ENCODE measurements at places on chromosomes 12 and 14.
A peak's percentile ranks its signal among the peaks of the same experiment; 100 is the strongest.

- no peak for DNase-seq
Measured at GRCh38 chr12:124835656-124836410, 27.8 kb downstream of the SCARB1 start.

DNA sequence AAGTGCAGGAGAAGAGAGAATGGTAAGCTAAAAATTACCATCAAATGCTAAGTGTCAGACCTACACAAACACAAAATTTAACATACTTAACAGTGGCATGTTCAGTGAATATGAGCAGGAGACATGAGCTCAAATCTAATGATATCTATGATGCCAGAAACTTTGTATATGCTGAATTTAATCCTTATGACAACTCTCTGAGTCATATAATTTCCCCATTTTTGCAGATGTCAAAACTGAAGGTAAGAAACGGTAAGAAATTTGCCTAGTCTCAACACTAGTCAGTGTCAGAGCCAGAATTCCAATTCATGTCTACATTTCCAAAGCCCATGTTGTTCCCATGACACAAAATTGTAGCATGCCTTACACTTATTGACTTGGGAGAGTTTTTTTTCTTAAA is 375.8 kb downstream of the APAF1 start:
- no peak for DNase-seq

- no peak for DNase-seq
Measured at GRCh38 chr14:30520536-30520935, 38.4 kb upstream of the G2E3 start.

- no peak for DNase-seq
Measured at GRCh38 chr14:71693381-71693780, 238.8 kb upstream of the RGS6 start.

GRCh38 chr14:68761391-68761790 is 31.5 kb downstream of the ZFP36L1 start:
- no peak for DNase-seq

DNA sequence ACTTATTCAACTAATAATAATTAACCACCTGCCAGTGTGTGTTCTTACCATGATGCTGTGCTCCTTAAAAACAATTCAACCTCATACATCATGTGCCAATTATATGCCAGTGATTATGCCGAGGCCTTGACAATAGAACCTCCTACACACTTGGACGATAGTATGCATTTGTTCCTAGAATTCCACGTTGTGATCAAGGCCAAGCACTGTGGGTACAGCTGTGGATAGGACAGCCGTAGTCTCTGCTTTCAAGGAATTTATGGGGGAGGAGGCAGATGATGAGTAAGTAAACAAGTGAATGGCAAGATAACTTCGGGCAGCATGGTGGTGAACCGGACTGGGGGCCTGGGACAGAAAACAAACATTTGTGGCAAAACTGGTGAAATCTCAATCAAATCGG is 18.0 kb upstream of the MYO1H start:
- DNase-seq: no peak

- DNase-seq: no peak
Measured at GRCh38 chr12:29735604-29736003, 48.1 kb downstream of the TMTC1 start.

DNA sequence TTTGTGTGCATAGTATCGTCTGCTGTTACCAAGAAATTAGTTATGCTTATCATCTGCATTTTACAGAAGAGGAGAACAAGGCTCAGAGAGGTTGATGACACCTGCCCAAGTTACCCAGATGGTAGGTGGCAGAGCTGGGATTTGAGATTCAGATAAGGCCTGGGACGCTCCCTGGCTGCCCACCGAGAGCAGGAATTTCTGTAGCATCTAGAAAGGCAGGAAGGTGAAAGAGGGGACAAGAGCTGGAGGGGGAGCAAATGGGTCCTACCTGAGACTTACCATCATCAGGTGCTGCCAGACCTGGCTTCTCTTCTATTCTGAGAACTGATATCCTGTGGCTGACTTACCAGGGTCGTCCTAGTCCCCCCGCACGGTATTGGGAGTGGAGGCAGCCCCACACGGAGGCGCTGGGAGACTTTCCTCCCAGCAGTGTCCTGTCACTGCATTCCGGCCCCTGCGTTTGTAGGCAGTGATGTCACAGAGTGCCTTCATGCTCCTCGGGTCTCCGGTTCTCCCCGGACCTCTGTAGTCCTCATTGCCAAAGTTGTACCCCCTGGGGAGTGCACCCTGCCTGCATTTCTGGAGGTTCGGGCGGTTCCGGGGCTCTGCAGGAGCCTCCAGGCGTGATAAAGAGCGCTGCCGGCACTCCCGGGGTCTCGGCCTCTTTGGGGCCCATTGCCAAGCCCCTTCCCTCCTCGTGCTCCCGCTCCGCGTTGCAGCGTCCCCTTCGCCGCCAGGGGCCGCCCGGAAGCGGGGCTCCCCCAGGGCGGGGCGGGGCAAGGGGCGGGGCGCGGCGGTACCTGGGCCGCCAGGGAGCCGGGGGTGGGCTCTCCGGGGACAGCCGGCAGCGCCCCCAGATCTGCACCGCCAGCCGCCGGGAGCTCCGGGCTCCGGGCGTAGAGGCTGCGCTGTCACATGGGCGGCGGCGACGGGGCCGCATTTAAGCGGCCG is at the start of gene CABP1:
Gene CABP1, plus strand, starts transcription at position 856 of the 951 bp plus-strand sequence. Its CDS starts 60 bp downstream, at position 916.
- DNase-seq: peak; percentile 69

GRCh38 chr12:133156125-133156690 is 25.1 kb upstream of the ZNF268 start:
- DNase-seq: no peak

DNA sequence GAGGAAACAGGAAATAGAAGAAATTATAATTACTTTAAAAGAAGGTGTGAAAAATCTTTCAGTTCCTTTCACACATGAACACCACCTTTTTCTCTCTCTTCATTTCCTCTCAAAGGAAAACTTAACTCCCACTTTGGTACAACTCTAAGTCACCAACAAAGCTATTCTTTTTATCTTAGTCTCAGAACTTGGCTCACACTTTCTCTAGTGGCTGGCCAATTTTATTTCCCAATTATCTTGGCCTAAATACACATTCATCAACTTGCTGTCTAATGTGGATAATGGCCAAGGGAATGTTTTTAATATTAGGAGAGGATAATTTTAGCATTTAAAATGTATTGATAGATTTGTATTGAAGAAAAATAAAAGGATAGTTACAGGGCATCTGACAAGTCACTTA is 64.5 kb upstream of the NAV3 start:
- DNase-seq: no peak

GRCh38 chr12:118374126-118374725 is 1.5 kb upstream of the TAOK3 start:
- no peak for DNase-seq

GRCh38 chr12:101038289-101038871 is 171.7 kb downstream of the SLC5A8 start:
- DNase-seq: no peak

- no peak for DNase-seq
Measured at GRCh38 chr14:67418401-67419191, 6.6 kb upstream of the PLEK2 start.

DNA sequence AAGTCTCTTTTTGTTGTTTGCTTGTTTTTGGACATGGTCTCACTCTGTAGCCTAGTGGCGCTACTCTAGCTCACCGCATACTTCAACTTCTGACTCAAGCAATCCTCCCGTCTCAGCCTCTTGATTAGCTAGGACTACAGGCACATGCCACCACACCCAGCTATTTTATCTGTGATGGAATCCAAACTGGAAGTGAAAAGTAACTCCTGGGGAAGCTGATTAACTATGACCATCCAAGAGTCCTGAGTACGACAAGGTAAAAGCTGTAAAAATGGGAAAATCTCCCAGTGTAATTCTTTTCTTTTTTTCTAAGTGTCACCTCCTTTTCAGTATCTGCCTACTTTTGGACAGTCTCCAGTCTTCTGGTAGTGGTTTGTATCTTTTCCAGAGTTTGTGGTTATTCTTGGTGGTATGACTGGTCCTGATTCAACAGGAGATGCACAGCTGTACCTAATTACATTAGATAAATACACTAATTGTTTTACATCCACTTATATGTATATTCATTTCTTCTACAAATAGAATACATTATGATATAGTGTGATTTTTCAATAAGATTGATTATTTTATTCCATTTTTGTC is 97.8 kb downstream of the SLC6A15 start:
- no peak for DNase-seq

DNA sequence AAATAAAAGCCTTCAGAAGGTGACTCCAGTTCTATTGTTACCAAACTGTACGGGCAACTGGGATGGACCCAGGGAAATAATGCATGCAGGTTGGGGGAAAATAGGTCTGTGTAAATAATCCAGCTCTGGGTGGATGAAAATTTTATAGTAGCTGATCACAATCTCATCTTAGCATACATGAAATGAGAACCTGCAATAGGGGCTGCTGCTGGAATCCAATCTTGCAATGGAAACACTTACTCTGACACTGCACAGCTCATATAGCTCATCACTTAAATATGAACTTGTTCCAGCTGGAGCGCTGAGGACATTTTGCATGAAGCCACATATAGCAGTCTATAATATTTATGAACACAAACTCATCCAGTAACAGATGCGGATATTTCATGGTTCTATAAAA is 40.1 kb upstream of the GAS2L3 start:
- no peak for DNase-seq

- no peak for DNase-seq
Measured at GRCh38 chr14:92341791-92342190, 18.8 kb downstream of the SLC24A4 start.

- DNase-seq: no peak
Measured at GRCh38 chr14:77316872-77317301, 3.8 kb downstream of the POMT2 start.

GRCh38 chr12:77218278-77218677 is 152.9 kb upstream of the E2F7 start:
- DNase-seq: no peak

DNA sequence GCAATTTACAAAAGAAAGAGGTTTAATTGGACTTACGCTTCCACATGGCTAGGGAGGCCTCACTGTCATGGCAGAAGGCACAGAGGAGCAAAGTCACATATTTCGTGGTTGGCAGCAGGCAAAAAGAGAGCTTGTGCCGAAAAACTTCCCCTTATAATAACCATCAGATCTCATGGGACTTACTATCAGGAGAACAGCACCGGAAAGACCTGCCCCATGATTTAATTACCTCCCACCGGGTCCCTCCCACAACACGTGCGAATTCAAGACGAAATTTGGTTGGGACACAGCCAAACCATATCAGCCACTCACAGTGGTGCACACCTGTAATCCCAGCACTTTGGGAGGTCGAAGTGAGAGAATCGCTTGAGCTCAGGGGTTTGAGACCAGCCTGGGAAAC is 68.5 kb downstream of the FBXL14 start:
- DNase-seq: no peak

- DNase-seq: no peak
Measured at GRCh38 chr14:68574906-68575305, 218.0 kb downstream of the ZFP36L1 start.

GRCh38 chr14:104571246-104571645 is 8.3 kb upstream of the C14orf180 start:
- DNase-seq: no peak

DNA sequence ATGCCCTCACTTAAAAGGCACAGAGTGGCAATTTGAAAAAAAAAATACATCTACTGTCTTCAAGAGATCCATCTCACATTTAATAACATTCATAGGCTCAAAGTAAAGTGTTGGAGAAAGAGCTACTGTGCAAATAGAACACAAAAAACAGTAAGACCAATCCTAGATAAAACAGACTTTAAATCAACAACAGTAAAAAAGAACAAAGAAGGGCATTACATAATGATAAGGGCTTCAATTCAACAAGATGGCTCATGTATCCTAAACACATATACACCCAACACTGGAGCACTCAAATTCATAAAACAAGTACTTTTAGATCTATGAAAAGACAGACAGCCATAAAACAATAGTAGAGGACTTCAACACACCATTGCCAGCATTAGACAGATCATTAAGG is 93.6 kb upstream of the PCED1B start:
- DNase-seq: no peak

GRCh38 chr14:96512122-96512521 is 9.9 kb downstream of the PAPOLA start:
- DNase-seq: no peak

GRCh38 chr14:65198346-65198745 is 96.0 kb upstream of the MAX start:
- DNase-seq: no peak

DNA sequence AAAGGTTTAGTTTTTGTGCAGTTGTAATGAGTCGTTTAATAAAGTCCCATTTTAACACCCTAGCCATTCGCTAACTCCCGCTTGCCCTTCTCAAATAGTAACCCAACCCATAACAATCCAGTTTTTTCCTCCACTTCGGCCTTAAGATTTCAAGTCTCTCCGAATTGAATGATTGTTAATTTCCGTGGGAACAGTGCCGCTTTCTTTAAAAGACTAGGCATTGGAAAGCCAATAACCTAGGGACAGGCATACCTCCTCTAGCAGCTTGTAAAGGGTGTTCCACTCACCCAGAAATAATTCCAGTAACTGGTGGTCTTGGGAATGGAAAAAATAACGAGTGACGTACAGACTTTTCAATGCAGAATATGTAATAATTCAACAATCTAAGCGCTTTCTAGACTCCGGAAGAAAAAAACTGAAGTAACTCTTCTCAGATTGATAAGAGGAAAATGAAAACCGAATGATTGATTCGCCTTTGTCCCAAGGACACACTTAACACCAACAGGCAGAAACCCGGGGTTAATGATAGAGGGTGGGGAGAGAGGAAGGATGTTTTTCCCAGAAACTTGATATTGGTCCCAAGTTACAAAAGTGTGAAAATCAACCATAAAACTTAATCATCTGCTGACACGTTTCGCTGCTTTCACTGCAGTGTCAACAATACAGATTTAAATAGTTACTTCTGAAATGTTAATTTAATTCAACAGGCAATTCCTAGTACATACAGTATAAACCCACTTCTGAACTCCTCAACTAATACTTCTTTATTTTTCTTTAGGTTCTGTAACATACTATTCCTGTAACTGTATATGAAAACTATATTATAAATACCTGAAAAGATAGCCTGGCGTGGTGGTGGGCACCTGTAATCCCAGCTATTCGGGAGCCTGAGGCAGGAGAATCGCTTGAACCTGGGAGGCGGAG is 1.0 kb upstream of the SINHCAF start:
- no peak for DNase-seq

DNA sequence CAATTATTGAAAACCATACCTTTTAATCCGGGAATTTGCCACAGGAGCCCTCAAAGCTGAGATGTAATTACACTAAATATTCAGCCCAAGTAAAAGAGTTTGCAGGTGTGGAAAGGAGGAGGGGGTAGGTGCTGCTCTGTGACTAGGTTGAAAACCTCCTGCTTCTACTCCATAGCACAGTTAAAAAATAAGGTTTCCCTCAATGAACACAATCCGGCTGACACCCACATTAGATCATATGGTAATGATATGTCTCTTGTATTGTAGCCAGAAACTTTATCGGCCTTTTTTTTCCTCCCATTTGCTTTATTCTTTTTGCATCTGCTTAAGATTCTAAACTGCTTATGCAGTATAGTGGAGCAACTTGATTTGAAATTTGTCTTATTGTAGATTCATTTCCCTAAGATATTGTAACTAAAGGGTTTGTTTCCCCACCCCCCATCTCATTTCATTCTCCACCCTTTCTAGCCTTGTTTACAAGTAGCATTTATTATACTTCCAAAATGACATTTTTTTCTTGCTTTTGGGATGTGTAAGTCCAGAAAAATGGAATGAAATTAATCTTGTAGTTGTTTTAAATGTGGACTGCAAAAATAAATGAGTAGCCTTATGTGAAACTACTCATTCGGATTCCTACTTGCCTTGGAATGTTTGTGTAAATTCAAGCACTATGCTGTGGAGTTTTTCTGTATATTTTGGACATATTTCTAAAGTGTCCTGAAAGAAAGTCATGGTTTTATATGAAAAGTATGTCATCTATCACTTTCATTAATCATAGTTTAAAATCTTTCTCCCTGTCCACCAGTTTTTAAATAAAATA is at the start of gene DCN:
Gene DCN, minus strand, starts transcription at position 182 of the 820 bp plus-strand sequence. CDS start 4,265 bp downstream, outside the sequence.
- DNase-seq: no peak

- DNase-seq: no peak
Measured at GRCh38 chr14:70366911-70367310, 7.4 kb upstream of the COX16 start.
